ENCODE measurements at places on chromosomes 3 and 15.

DNA sequence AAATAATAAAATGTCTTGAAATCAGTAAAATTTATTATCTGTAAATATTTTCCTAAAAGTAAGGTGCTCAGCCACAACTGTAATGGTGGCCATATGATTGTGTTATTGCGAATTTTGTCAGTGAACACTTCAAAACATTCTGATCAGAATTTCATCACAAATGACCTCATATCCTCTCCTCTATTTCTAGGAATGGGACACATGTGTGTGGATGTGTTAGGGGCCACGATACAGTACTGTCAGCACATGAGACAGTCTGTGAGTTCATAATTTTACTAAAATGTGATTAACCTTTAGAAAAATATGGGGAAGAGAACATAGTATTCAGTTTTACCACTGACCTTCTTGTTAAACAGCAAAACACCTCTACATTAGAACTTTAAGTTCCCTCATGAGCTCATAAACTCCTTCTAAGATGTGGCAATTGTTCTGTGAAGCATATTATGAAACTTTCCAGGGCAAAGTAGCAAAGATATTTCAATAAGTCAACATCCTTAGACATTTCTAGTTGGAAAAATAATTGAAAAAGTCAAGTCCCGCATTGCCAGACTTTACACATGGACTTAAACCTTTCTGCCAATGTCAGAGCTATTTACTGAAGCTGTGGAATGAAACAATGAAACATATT, 158.2 kb upstream of the ABI3BP start:
- no peak for DNase-seq

GRCh38 chr15:79172801-79173460, 82.4 kb upstream of the RASGRF1 start:
- DNase-seq: no peak

DNA sequence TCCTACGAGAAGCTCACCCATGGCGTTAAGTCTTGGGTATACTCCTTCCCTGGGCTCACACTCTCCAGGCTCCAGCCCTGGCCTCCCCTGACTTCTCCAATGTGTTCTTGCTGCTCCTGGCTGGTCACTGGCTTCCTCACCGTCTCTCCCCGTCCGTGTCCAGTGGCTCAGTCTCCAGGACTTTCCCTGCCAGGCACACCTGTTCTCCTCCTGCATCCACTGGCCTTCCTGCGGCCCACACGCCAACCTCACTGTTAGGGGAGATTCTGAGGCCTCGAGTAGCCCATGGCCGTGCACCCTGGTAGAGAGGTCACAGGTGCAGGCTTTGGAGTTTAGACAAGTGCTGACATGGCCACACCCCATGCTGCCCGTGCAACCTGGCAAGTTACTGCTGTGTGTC, 91.9 kb upstream of the SNRPA1 start:
- no peak for DNase-seq

GRCh38 chr15:90349072-90349471, 3.0 kb upstream of the ZNF774 start:
- DNase-seq: no peak

DNA sequence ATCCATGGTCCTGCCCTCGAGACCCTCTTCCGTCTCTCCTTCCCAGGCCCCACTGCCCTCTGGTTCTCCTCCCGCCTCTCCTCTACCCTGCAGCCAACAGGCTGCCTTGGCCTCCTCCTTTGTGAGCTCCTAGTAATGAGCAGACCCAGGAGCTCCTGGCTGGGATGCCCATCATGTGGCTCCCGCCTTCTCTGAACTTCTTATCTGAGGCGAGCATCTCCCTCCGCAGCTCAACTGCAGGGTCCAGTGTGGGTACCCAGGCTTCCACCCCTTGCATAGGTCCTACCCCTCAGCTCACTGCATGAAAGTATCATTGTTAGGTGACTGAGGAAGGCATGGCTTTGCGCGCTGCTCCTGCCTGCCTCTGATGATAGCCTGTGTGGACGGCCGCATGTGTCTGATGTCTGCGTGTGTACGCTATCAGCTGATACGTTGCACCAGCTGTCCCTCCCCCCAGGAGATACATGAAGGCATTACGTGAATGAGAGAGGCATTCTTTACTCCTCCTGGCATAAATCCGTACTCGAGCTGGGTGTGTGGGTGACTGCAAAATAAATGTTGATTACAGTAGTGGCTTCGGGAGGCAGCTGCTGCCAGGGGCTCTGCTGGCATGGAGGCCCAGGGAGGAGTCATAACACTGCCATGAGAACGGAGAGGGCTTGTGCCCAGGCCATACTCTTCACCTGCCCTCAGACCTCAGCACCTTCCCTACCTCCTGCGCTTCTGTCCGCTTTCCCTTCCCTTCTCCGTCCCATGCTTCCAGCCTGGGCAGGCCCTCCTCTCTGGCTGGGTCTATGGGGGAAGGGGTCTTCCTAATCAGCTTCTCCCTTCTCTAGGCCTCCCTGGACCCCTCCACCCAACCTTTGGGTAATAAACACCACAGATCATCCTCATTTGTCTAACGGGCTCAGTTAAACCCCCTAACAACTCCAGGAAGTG, 48.8 kb downstream of the ZNF710 start:
- no peak for DNase-seq

GRCh38 chr3:141828487-141828886, 48.0 kb upstream of the ATP1B3 start:
- DNase-seq: no peak

DNA sequence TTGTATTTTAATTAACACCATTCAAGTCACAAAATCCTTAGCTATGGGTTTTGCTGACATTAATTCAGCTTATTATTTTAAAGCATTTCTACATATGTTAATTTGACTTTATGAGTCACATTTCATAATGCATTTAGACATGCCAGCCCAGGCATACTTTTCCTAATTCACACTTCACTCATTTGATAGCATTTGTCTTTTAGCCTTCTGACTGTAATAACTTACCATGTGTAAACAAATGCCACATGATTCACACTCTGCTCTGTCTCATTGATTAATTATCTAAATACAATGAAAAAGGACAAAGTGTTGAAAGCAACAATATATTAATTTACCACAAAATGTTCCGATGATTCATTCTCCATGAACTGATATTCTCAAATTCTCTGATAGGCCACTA, 927.8 kb upstream of the EPHA6 start:
- no peak for DNase-seq

DNA sequence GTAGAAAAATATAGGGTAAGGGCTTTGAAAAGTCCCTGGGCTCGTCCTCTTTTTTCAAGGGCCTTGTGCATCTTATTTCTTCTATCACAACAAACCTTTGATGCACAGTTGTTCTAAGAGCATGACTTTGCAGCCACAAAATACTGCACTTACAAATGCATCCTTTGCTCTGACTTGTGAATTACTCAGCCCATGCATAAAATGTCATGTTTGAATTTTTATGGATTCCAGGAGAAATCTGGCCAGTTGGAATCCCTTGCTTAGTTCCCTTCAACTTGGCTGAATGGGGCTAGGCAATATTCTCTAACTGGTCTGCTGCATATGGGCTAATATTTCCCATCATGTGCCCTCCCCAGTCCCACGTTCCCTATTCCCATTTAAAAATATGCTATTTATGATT, 523.9 kb upstream of the RGMA start:
- DNase-seq: no peak

DNA sequence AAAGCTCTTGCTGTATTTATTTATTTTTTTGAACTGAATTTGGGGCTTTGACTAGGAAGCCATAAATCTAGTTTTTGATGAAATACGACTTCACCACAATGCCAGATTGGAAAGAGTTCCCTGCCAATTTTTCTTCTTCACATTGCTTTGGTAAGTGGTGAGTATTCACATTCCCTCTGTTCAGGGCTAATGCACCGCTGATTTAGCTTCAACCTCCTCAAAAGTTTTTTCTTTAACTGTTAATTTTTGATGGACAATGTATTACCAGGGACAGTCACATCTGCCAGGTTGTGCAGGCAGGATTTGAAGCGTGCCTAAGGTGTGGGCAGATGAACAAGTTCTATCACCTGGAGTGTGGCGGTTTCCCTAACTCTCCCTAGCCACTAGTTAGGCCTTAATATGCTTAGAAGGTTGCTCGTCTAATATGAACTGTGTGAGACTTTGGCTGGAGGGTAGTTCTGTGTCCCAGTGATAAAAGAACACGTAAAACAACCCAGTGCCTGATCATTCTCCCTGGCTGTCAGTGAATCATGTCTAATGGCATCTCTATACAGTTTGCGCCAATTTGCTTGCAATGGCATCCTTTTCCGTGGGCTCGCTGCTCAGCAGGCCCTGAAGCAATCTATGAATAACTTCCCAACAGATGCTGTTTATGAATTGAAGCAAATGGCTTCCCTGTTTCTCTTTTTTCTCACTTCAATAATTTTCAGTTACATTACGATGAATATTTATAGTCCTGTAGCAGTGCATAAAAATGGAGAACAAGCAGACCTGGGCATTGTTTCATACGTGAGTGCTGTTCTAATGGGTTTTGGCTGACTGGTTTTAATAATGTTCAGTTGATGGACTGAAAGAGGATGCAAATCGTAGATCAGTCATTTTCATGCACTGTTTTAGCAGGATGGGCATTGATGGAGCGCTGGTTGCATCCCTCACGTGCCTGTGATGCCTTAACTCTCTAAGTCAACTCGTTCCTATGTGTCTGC, 243.2 kb upstream of the SUCLG2 start:
- DNase-seq: peak; percentile 2

DNA sequence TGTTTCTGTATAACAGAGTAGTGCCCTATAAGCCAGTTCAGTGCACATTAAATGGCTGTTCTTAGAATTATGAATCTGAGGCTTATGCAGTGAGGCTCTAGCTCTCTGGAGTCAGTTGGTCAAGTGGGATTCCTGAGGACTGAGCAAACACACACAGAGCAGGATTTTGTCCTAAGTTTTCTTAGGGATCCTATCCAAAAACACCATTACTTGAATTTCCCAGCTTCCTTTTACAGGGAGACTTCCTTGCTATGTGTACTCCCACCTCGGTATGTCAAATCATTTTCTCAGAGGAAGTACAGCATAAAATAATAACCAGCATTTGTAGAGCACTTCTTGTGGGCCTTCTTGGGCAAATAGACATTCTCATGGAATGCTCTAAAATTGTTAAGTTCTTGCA, 63.1 kb upstream of the GOLGA6B start:
- DNase-seq: no peak

GRCh38 chr3:171328419-171329082, 131.7 kb downstream of the TNIK start:
- peak; percentile 39 for DNase-seq

DNA sequence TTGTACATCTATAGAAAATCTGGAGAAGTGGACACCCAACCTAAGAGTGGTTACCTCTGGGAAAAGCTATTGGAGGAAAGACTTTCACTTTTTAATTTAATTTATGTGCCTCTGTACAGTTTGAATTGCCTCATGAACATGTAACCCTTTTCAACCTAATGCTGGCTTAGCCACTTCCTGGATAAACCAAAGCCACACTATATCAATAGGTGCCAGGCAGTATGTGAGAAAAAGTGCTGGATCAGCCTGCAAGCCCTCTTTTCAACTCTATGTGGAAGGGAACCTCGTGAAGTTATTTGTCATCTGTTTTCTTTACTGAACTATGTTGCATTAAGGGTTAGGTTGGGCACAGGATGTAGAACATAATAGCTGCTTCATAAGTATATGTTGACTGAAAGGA, 9.3 kb upstream of the TOPAZ1 start:
- DNase-seq: no peak

- peak; percentile 65 for DNase-seq
These were observed 18.8 kb downstream of the NBEAL2 start for GRCh38 chr3:46998121-46998851.

DNA sequence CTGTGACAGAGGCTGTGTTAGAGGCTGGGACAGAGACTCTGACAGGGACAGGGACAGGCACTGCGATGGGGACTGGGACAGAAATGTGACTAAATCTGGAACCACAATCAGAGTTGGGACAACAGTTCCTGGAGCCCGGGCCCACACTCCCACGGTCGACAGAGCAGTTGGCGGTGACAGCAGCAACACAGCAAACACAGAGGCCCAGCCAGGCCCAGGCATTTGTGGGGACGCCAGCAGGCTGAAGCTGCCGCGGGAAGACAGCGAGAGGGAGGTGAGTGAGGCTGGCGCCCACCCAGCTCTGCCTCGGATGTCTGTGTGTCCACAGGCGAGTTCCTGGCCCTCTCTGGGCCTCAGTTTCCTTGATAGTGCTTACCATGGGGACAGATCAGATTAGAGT, 9.3 kb upstream of the HCN4 start:
- DNase-seq: no peak

DNA sequence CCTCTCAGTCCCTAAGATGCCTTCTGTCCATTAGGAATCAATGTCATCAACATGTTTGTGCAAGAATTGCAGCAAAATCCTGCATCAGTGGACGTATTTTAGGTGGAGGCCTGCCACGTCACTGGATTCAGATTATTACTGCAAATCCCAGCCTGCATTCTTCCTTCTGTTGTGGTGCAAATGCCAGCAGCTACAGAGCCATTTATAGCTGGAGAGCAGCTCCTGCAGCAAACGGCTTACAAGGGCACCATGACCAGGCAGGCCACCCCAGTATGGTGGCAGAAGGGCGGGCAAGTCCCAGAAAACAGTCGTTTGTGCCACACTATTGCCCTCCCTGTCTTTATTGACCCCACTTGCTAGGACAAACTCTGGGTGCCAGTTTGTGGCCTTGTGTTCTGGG, 74.7 kb downstream of the SNRK start:
- DNase-seq: no peak

DNA sequence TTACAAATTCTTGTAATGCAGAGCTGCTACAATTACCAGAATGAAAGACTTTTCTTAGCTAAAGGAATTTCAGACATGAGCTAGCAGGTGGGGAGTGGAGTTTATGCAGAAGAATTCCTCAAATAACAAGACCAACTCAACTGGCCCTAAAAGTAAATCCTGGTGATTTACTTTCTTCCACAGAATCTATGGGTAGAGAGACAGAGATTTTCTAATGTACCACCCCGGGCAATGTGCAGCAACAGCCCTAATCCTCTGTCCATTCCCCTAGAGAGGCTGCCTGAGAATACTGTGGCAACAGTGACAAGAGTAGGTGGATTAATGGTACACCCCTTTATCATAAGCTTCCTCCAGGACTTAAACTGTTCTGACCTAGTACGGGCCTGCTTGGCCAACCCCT, 55.2 kb downstream of the AQR start:
- no peak for DNase-seq

GRCh38 chr3:189184566-189184965, 12.8 kb downstream of the TPRG1 start:
- DNase-seq: no peak

Data from retina (tissue), 1 donor.